ENCODE measurements at places on chromosomes 5 and 9.

GRCh38 chr9:83473488-83473971, 64.7 kb downstream of the FRMD3 start:
- no peak for DNase-seq

- no peak for DNase-seq
Measured at GRCh38 chr5:21688655-21689054, 1164.5 kb downstream of the CDH12 start.

- DNase-seq: no peak
Measured at GRCh38 chr9:96612966-96613589, 6.6 kb downstream of the CDC14B start.

GRCh38 chr5:173664154-173664526, 47.7 kb upstream of the BOD1 start:
- DNase-seq: peak; percentile 55

- peak; percentile 41 for DNase-seq
Measured at GRCh38 chr5:119290161-119290569, 65.7 kb upstream of the TNFAIP8 start.

- peak; percentile 74 for DNase-seq
Measured at GRCh38 chr5:133111299-133111698, 59.5 kb downstream of the HSPA4 start.

DNA sequence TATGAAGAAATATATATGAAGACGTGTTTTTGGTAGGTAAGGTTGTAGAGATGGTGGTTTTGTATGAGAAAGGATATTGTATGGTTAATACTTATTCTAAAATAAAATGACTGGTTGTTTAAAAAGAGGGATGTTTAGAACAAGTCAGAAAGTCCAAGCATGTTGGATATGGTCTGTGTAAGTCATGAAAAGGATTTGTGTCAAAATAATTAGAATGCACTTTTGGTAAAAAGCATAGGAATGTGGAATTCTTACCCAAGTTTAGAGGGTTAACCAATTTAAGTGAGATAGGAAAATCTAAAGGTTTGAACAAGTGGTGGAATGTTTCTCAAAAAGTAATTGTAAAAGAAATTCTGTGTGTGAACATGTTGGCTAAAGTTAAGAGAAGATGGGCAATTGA, 1556.5 kb upstream of the C9orf72 start:
- no peak for DNase-seq

DNA sequence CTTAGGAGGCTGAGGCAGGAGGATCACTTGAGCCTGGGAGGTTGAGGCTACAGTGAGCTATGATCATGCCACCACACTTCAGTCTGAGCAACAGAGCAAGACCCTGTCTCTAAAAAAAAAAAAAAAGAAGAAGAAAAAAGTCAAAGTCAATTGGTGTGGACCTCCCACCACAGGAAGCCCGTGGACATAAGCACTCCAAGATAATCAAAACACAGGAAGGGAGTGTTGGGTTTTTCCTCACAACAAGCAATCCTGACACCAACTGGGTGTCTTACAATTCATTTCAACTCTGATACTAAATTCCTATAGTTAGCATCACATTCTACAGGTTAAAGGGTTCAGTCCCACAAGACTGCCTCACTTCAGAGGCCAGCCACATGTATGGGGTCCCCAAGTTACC, 70.7 kb downstream of the PDE6A start:
- no peak for DNase-seq

- no peak for DNase-seq
Measured at GRCh38 chr5:82673057-82673809, 395.1 kb upstream of the RPS23 start.

GRCh38 chr5:116795189-116795588, 220.6 kb upstream of the SEMA6A start:
- DNase-seq: no peak

- DNase-seq: no peak
Measured at GRCh38 chr5:132243366-132243977, 14.0 kb upstream of the PDLIM4 start.

- DNase-seq: no peak
Measured at GRCh38 chr5:37738057-37738691, 101.7 kb downstream of the GDNF start.

GRCh38 chr5:158326256-158326655, 467.3 kb upstream of the CLINT1 start:
- no peak for DNase-seq

- no peak for DNase-seq
Measured at GRCh38 chr5:53871775-53872174, 311.3 kb downstream of the NDUFS4 start.

DNA sequence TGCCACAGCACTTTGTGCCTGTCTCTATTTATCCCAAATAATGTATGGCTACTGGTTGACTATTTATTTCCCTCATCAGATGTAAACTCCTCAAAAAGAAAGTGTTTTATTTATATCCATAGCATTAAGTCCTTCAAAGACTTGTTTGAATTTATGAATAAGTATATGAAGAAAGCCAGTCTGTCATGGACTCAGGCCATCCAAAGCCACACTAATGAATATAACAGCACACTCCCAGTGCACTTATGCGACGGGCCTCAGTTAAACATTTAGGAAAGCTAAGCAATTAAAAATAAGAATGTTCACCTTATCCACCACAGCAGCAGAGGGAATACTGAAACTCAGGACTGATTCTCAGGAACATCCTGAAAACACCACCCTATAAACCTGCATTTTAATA, 77.5 kb downstream of the DENND1A start:
- DNase-seq: no peak

DNA sequence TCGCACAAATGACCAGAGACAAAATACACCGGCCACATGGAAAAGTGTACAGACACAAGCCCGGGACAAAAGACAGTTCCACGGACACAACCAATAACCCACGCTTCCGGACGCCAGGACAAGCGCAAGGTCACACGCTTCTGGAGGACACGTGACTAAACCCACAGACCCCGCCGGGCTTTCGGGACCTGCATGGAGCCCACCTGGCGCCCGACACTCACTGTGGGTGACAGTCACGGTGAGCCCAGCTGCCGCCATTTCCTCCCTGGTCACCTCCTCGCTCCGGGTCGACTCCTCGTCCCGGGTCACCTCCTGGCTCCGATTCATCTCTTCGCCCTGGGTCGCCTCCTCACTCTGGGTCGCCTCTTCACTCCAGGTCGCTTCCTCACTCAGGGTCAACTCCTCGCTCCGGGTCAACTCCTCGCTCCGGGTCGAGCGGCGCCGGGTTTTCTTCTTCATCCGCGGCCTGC, 470 bp downstream of the BAG1 start:
- DNase-seq: peak; percentile 25

GRCh38 chr9:25709941-25710340, 31.7 kb upstream of the TUSC1 start:
- DNase-seq: no peak

- no peak for DNase-seq
Measured at GRCh38 chr9:114426046-114426948, 38.5 kb upstream of the AKNA start.

- DNase-seq: no peak
Measured at GRCh38 chr5:79727451-79728355, 38.1 kb downstream of the CMYA5 start.

GRCh38 chr5:133606835-133607234, 5.5 kb downstream of the FSTL4 start:
- DNase-seq: no peak

DNA sequence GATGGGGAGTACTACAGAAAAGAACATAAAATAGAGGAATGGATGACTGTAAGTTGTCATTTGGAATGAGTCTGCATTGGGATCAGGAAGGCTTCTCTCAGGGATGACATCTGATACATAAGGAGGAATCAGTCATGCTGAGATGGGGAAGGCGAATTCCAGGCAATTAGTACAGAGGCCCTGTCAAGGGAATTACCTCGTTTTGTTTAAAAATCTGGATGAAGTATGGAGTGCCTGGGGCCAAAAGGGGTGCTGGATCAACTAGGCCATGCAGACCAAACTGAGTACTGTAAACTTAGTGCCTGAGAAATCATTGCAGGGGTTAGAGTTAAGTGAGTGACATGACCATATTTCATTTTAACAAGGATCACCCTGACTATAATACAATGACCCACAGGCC, 30.5 kb downstream of the JAKMIP2 start:
- DNase-seq: no peak

DNA sequence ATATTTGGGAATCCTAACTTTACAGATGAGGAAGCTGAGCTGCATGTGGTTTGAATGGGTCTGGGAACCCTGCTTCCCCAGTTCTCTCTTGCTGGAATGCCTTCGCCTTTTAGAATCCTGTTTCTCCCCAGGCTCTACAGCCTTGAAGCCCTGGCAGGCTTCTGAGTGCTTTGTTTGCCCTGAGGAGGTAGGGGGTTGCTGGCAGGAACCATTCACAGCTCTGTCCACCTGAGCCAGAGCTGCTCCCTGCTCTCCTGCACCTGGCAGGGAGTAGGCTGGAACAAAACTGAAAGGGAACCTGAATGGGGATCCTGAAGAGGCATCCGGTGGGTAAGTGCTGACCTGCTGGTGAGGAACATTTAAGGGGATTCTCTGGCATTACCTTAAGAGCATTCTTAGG, 33.0 kb downstream of the KIF4B start:
- DNase-seq: no peak

DNA sequence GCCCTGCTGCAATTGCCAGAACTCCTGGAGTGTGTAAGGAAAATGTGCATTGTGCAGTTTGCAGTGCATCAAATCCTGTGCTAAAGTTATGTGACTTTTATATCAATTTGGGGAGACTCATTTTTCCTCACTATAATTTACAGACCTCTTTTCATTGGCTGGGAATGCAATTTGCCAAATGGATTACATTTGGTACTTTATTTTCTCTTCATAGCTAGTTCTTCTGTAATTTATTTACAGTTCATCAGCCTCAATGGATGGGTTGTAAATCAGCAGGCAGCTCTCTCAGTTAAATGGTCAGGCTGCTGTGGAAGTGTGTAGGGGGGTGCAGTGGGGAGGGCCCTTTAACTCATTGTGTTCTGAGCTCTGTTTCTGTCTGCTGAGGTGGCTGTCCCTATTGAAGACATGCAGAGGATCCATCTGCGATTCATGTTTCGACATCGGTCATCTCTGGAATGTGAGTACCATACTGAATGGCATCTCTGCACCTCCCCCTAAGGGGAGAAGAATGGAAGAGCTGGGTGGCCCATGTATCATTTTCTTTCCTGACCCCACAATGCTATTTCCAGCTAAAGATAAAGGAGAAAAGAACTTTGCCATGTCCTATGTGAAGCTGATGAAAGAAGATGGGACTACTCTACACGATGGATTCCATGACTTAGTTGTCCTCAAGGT, 74.6 kb downstream of the DOCK2 start:
- no peak for DNase-seq

DNA sequence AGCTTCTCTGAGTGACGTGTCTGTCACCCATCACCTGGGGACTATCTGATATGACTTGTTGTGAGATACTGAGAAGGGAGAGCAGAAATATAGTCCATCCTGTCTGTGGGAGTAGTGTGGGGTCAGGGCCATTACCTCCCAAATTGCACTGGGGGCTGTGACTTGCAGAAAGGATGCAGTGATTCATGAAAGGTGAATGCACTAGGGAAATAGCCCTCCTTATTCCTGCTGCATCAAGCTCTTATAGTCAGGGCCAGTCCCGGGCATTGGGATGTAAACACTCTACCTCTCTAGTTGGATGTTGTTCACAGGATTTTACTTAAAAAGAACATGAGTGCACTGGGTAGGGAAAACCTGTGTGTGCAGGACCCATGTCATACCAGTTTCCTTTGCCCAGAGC, 124.8 kb downstream of the STK32A start:
- no peak for DNase-seq

- DNase-seq: no peak
Measured at GRCh38 chr9:126448865-126449577, 122.4 kb downstream of the MVB12B start.

GRCh38 chr5:97628807-97629206, 445.8 kb upstream of the RIOK2 start:
- DNase-seq: no peak

- no peak for DNase-seq
Measured at GRCh38 chr5:68333649-68334552, 118.3 kb downstream of the PIK3R1 start.

GRCh38 chr9:15936306-15936921, 383.6 kb downstream of the CCDC171 start:
- DNase-seq: no peak

DNA sequence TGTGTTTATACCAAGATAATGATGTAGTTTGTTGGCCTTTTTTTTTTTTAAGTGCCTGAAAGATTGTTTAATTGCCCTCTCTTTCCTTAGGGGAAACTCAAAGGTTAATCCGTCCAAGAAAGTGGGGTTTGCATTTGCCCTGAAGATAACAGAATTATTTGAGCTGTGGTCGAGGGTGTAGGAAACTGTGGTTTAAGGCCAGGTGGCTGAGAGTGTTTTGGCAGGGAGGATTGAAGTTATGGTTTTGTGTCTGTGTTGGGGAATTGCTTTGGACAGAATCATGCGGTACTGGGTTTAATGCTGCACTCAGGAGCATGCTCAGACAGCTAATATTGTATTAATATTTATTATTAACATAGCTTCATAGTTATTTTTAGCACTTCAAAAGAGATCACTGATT, 509.8 kb downstream of the EBF1 start:
- DNase-seq: no peak

- no peak for DNase-seq
Measured at GRCh38 chr5:29380029-29380428, 1813.5 kb upstream of the CDH6 start.

DNA sequence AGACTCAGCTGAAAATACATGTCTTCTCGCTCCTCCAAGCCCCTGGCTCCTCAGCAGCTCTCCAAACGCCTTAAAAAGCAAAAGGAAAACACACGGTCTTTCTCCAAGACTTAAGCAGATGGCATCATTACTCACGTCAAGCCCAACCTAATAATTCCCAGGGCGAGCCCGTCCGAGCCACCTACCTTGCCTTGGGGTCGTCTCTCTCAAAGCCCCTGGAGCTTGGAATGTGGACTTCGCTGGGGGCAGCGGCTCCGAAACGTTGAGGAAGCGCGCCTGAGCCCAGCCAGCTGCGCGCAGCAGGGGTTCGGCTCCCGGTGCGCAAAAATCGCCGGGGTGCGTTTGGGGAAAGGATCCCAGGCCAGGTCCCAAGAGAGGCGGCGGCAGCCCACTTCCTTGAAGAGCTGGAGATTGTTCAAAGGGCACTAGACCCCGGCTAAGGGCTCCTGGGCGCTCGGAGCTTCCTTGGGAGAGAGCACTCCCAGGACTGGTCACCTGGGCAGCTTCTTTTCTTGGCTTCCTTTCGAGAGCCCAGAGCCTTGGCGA, 395 bp downstream of the DRD1 start:
- DNase-seq: no peak

Data from CD4-positive, alpha-beta T cell treated with Interleukin-15 for 1 hour (primary cell).